ENCODE measurements at places on chromosomes 3 and 15. TPM values are rescaled to one million over a fixed set of nuclear protein-coding genes. Genes with fewer than 3 reads are reported as not detected.

CHRFAM7A gene
- not detected for total RNA-seq

FBXW12 gene
- total RNA-seq, result not detected

TMEM207 gene
- not detected for total RNA-seq

BFSP2 gene
- total RNA-seq, result not detected

IQGAP1 gene
- total RNA-seq, result 170 TPM

P2RY1 gene
- total RNA-seq, result not detected

ARRDC4 gene
- 23.9 TPM for total RNA-seq

EIF4E3 gene
- total RNA-seq, result 0.94 TPM

SEMA3G gene
- not detected for total RNA-seq

C15orf39 gene
- total RNA-seq, result 11.3 TPM

ISLR2 gene
- total RNA-seq, result not detected

STOML1 gene
- total RNA-seq, result 27.9 TPM

ANKRD63 gene
- not detected for total RNA-seq

ARL13B gene
- total RNA-seq, result 6.1 TPM

Data from HFFc6 (cell line).